Stimulated activated CD4-positive, alpha-beta T cell treated with anti-CD3 and anti-CD28 coated beads, Interleukin-15, amount 100 ng/mL, for 1 hour (primary cell): ENCODE measurements at places on chromosomes 5 and 9.

GRCh38 chr5:90144625-90145327 is 264.8 kb downstream of the CETN3 start:
- DNase-seq: no peak

DNA sequence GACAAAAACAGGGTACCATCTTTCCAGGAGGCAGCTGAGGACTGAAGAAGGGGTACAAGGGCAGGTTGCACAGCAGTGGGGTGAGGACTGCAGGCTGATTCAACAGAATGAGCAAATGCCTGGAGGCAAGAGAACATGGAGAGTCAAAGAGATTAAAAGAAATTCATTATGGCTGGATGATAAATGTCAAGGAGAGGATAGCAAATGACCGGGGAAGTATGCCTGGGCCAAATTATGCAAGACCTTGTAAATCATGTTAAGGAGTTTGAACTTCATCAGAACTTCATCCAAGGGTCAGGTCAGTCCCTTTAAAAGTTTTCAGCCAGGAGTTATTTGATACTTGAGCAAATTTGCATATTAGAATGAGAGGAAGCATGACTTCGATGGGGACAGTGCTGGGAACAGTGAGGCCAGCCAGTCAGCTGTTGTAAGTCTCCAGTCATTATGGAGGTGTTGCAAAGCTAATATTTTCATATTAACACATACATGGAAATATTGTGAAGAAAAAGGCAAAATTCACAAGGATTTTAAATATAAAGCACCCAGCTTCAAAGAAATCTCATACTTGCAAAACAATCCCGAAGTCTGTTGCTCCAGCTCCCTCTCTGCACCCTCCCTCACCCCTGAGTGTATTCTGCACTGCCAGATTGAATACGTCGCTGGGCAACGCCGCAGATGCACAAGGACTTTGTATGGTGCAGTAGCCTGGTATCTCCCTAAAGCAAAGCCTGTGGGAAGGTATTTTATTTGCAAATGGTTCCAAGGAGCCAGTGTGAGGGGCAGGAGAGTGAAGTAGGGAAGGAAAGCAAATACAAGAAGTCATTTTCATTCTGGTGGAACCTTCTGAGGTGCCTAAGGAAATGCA is 509.8 kb upstream of the TLE4 start:
- no peak for DNase-seq

DNA sequence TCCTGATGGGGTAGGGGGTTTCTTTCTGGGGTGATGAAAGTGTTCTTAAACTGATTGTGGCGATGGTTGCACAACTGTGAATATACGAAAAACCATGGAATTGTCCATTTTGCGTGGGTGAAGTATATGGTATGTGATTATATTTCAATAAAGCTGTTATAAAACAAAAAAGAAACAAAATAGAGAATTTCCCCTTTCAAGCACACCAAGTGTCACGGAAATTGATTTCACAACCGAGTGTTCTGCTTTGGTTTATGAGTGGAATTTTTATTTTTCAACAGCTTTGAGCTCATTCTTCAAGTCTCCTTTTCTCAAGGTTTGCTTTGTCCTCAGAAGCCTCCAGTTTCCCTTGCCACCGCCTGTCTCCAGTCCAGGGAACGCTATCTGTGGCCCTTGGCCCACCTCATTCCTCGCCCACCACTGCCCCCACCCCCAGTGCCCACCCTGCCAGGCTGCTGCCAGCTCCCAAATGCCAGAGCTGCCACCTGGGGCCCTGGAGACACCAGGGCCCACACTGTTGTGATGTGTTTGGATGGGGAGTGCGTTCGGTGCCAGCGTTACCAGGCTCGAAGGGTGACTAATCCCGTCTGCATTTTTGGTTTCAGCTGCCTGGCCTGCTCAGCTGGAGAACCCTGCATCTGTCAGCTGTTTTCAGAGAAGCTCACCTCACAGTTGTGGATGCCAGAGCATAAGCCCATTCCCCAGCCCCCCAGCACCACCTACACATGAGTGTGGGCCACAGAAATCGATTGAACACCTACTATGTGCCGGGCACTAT is 30.4 kb downstream of the DUSP1 start:
- DNase-seq: no peak

DNA sequence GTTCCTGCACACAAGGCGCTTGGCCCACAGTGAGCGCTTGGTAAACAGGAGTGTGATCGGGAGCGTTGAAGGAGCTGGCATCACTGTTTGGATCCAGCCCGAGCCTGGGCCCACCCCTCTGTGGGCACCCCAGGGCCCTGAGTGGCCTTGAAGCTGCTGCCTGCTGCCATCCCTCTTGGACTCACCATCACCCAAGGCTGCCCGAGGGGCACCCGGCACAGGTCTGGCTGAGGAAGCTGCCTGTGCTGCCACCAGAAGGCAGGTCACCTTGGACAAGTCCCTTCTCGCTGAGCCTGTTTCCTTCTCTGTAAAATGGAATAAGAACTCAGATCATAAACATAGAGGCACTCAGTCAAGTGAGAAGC is 53.6 kb downstream of the LRSAM1 start:
- no peak for DNase-seq

DNA sequence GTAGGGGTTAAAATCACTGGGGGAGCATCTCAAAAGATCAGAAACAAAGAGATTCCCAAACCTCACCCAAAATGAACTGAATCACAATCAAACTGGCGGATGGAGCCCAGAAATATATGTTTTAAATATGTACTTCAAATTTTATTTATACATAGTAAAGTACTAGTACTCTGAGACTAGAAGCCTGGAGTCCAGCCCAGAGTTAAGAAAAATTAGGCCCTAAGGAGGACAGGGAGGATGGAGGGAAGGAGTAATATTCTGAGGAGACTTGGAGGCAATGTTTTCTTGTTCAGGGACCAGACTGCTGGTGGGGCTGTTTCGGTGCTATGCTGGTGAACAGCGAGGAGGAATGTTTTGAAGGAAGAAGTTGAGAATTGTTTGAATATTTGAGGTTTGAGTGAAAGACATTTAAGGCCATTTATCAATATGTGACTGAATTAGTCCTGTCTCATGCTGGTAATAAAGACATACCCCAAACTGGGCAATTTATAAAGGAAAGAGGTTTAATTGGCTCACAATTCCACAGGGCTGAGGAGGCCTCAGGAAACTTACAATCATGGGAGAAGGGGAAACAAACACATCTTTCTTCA is 552.4 kb upstream of the DAB2 start:
- no peak for DNase-seq

- no peak for DNase-seq
Observed at GRCh38 chr5:78419396-78419795, 59.0 kb downstream of the SCAMP1 start.

DNA sequence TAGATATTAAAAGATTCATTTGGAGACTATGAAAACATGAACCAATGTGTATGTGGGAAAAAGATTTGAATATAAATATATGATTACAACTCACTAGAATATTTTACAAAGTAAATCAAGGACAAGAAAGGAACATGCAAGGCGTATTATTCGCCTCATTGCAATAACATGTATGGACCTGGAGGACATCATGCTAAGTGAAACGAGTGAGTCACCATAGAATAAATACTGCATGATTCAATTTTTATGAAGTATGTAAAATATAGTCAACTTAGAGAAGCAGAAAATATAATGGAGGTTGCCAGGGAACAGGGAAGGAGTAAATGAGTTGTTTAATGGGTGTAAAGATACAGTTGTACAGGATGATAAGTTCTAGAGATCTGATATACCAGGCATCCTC is 4.9 kb downstream of the TXNDC8 start:
- no peak for DNase-seq

GRCh38 chr9:114856942-114857315 is 51.1 kb upstream of the TNFSF15 start:
- no peak for DNase-seq

GRCh38 chr5:2030131-2030530 is 147.4 kb upstream of the IRX4 start:
- DNase-seq: no peak

DNA sequence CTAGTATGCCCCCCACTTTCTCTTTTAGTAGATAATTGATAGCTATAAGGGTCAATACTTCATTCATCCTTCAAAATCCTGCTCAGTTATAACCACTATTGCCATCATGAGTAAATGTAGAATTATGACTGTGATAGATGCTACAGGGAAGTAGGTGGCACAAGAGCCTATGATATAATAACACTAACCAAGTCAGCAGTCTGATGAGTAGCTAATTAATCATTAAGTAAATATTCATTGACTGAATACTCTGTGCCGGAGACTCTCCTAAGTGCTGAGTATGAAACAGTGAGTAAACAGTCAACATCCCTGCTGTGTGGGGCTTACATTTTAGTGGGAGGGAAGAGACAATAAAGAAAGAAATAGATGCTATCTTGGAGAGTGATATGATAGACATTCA is 430.3 kb upstream of the ZNF462 start:
- no peak for DNase-seq

DNA sequence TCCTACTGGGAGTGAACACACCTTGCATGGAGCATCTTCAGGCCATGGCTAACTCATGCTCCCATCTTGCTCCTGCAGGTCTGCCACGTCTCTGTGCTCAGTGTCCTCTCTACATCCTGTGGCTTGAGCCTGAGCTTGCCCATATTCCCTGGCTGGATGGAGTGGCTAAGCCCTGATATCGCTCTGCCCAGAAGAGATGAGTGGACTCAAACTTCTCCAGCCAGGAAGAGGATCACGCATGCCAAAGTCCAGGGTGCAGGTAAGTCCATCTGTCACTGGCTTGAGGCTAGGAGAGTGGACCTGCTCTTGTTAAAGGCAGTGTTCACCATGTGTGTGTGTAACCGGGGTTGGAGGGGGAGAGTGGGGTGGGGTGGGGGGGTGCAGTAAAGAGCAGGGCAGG is 1.6 kb upstream of the RGS3 start:
- no peak for DNase-seq

- DNase-seq: no peak
Observed at GRCh38 chr9:112472996-112473395, 13.6 kb upstream of the KIAA1958 start.

GRCh38 chr5:139634541-139634940 is 13.6 kb upstream of the CXXC5 start:
- no peak for DNase-seq

- no peak for DNase-seq
Observed at GRCh38 chr9:135516132-135516860, 4.9 kb upstream of the LCN1 start.

DNA sequence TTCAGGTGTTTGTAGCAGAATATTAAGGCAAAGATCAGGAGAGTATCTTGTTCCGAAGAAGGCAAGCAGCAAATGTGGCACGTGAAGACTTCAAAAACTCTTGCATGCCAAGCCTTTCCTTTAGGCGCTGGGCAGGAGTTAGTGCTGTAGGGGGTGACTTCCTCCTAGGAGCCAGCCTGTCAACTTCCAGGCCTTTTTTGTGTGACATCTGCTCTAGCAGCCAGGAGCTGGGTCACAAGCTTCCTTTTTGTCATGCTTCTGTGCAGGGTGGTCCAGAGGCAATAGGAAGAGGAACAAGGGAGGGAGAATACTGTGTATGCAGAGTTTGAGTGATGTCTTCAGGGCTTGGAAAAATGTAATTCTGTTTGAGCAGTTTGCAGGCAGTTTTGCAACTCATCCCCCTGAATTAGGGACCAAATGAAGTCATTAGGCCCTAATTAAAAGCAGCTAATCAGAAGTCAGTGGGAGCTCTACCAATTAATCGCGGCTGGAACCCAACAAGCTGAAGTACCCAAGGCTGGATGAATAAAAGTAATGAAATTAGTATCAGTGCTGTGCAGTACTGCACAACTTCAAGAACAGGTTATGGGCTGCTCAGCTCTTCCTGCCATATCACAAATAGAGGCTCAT is 53.5 kb downstream of the TLR4 start:
- DNase-seq: no peak

GRCh38 chr5:141686648-141687416 is 4.8 kb upstream of the ARAP3 start:
- DNase-seq: no peak
